ENCODE measurements at places on chromosomes 11 and 22.

- DNase-seq = peak; percentile 51
These were observed 386.6 kb upstream of the NARS2 start for GRCh38 chr11:78961247-78961646.

- no peak for DNase-seq
These were observed 142.9 kb downstream of the SNX19 start for GRCh38 chr11:130773244-130773820.

GRCh38 chr11:31387379-31387778 is 17.7 kb downstream of the DNAJC24 start:
- DNase-seq = no peak

- DNase-seq = peak; percentile 63
These were observed 13.9 kb downstream of the CTNND1 start for GRCh38 chr11:57775491-57775890.

GRCh38 chr11:109957601-109958000 is 135.6 kb upstream of the ZC3H12C start:
- DNase-seq = no peak

DNA sequence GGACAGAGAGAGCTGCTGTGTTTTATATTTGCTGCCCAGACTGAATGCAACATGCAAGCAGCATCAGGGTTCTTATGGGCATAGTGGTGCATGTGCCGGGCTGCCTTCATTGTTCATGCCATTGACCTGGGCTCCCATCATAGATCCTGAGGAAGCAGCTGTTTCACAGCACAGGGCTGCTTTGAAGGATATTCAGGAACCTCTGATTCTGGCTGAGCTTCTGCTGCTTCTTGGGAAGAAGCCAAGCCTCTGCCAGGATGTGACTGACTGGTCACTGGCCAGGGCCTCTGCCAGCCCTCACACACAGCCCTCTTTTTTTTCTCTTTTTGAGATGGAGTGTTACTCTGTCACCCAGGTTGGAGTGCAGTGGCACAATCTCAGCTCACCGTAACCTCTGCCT is 43.3 kb downstream of the CYB5R2 start:
- no peak for DNase-seq

DNA sequence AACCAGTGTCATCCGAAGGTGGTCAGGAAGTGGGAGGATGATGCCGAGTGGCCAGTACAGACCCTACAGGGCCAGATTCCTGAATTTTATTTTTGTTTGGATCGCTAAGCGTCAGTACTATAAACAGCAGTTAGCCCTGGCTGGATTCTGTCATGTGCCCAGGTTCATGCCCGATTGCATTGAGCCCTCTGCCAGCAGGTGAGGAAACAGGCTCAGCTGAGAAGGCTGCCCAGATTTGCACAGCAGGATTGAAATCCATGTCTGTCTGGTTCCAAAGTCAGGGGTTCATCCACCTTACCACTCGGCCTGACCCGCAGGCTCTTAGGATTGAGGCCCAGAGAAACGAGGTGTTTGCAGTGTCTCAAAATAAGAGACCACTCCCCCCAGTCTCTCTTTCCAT is 9.1 kb upstream of the TBC1D22A start:
- DNase-seq = no peak

DNA sequence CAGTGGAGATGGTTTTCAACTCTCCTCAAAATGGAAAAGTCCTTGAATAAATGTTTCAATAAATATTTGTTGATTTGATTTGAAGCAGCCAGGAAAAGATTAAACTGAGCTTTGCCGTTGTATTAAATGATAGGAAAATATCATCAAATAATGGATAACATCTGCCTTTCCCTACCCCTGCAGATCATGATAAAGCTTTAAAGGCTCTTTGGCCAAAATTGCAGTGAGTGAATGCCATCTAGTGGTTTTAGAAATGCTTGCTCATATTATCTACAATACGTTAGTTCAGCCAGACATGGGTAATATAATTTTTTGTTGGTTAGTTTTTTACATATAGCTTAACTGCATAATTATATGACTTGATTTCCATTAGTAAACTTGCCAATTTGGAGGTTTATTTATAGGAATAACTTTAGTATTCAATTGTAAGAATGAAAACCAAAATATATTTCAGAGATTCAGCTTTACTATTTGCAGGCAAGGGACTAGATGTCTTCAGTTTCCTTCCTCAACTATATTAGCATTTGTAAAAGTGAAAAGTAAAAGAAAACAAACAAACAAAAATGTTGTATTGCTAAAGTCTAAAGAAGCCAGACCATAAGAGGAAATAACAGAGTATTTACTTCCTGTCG is 159.2 kb downstream of the MSANTD4 start:
- peak; percentile 76 for DNase-seq

DNA sequence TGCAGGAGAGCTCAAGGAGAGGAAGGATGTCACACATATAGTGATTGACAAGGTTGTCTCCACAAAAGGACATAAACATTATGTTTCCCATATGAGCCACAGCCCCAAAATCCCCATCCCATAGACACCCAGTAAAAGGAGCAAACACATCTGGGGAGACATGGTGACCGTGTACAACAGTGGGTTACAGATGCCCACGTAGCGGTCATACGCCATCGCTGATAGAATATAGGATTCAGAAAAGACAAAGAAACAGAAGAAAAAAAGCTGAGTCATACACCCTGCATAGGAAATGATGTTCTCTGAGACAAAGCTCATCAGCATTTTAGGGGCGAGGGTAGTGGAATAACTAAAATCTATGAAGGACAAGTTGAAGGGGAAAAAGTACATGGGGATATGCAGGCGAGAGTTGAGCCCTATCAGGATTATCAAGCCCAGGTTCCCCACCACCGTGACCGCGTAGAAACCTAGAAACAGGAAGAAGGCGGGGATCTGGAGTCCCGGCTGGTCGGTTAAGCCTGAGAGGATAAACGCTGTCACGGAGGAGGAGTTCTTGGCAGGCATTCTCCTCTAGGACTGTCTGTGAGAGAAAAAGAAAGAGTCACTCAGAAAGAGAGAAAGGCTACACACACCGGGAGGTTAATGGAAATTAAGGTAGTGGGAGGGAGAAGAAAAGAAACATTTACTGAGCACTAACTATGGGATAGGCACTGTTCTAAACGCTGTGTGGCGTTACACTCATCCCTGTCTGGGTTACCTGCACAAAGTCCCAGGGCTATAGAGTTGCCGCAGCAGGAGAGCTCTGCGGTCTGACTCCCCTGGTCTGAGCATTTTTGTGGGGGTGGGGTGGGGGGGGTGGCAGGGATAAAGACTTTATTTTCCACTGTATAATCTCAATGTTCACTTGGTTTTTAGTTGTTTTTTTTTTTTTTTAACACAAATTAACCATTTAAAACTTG is 36.1 kb upstream of the OR8B8 start:
- peak; percentile 73 for DNase-seq

DNA sequence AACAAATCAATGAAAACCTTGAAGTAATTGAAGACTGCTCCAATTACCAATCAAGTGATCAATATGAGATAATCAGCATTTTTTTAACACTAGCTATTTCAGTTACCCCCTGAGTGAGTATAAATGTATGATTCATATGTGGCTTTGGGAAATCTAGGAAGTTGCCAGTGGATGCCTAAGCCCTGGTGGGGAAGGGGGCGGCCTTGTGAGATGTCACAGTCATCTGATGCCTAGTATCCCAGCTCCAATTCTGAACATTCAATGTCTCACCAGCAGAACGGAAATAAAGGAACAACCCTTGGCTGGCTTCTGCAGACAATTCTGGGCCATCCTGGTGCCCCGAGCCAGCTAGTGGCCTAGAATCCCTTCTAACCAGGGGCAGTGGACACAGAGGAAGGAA is 58.5 kb upstream of the TIMP3 start:
- no peak for DNase-seq

GRCh38 chr11:61610905-61611304 is 30.0 kb upstream of the SYT7 start:
- no peak for DNase-seq

- DNase-seq = no peak
These were observed 20.7 kb downstream of the ZBTB16 start for GRCh38 chr11:114080219-114080618.

DNA sequence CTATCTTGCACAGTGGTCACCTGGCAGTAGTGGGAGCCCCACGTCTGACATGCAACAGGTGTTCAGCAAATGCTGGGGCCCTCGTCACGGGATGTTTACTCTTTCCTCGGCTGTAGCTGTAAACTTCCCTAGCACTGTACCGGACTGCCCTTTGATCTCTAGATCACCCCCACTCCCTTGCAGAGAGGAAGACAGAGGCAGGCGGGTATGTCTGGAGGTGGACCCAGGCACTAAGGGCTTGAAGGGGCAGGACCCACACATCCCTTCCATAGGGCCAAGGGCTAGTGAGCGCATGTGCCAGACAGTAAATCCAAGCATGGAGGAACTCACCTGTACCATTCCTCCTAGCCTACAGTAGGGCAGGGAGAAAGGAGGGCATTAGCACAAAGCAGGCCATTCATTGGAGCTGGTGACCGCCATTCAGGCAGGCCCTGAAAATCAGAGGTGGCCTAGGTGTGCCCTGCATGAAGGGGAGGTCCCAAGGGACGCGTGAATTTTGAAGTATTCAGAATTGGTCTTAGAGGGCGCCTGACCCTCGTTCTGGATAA is 1.9 kb upstream of the SMTN start:
- DNase-seq = no peak

Measured in NCI-H82 (cell line).